NCI-H774 (cell line): ENCODE measurements at places on chromosomes 13 and 19.

- no peak for DNase-seq
Observed at GRCh38 chr19:32555786-32556185, 25.2 kb upstream of the PDCD5 start.

GRCh38 chr19:17534767-17535166 is 20.7 kb upstream of the COLGALT1 start:
- DNase-seq, result no peak

- no peak for DNase-seq
Observed at GRCh38 chr13:26571518-26571917, 14.0 kb downstream of the WASF3 start.

DNA sequence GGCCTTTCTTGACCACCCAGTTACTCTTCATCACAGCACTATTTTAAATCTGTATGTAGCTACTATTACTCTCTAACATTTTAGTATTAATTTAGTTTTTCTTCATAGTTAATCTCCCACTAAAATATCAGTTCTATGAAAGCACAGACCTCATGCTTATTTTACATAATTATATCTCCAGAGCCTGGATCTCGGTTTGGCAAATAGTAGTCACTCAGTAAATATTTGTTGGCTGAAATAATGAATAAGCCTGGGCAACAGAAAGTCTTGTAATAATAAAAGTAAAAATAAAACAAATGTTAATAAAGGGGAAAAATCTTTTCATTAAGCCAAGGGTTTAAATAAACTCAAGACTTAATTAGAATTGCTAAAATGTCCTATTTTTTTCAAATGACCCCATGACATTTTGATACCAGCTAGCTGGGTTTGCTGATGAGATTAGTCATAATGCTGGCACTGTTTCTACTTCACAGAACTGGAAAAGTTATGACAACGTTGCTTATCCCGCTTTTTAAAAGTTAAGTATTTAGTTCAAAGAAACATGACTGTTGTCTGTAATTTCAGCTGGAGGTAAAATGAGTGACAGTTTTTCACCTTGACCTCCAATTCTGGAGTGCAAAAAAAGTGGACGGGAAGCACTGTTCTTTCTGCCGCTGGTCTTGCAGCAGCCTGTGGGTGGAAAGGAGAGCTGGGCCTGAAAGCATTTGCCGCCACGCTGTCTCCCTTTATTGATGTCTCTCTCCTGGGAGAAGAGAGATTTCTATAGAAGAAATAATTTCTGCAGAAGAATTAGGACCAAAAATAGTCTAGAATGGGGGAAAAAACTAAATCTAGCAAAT is 85.2 kb upstream of the SPATA13 start:
- DNase-seq, result no peak

DNA sequence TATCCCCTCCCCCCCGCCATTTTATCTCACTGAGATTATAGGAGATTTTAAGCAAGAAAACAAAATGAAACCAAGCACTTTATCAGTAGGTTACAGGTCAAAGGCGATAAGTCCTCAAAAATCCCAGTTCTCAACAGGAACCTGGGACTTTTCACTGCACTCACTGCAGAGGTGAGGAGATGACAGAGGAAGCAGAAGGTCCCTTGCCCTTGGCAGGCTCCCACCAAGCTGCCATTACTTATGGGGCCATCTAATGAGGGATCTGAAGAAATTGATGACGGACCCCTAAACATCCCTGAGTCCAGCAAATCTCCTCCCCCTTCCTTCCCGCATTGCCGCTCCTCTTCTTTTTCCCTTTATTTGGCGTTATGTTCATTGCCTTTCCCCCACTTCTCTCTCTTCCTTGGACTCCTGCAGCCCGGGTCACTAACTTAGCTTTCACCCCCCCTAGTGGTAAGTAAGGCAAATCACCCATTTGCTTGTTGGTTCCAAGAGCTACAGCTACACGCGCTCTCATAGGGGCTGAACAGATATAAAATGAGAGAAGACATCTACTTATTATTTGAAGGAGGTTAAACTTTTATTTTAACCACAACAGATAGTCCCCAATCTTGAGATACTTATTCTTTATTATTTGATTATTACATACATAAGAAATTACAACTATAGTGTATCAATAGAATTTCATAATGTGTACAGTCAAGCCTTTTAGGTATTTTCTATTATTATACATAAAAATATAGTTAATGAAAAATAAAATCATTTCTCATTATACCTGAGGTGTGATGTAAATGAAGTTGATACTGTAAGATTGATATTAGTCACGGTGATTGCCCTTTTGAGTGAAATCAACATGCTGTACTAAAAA is 52.0 kb upstream of the ARGLU1 start:
- DNase-seq, result peak; percentile 66

GRCh38 chr13:96958286-96958891 is 35.9 kb downstream of the OXGR1 start:
- peak; percentile 25 for DNase-seq

DNA sequence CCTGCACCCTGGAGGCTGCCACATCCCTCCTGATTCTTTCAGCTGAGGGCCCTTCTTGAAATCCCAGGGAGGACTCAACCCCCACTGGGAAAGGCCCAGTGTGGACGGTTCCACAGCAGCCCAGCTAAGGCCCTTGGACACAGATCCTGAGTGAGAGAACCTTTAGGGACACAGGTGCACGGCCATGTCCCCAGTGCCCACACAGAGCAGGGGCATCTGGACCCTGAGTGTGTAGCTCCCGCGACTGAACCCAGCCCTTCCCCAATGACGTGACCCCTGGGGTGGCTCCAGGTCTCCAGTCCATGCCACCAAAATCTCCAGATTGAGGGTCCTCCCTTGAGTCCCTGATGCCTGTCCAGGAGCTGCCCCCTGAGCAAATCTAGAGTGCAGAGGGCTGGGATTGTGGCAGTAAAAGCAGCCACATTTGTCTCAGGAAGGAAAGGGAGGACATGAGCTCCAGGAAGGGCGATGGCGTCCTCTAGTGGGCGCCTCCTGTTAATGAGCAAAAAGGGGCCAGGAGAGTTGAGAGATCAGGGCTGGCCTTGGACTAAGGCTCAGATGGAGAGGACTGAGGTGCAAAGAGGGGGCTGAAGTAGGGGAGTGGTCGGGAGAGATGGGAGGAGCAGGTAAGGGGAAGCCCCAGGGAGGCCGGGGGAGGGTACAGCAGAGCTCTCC is 6.9 kb upstream of the CEACAM5 start:
- DNase-seq, result peak; percentile 3

DNA sequence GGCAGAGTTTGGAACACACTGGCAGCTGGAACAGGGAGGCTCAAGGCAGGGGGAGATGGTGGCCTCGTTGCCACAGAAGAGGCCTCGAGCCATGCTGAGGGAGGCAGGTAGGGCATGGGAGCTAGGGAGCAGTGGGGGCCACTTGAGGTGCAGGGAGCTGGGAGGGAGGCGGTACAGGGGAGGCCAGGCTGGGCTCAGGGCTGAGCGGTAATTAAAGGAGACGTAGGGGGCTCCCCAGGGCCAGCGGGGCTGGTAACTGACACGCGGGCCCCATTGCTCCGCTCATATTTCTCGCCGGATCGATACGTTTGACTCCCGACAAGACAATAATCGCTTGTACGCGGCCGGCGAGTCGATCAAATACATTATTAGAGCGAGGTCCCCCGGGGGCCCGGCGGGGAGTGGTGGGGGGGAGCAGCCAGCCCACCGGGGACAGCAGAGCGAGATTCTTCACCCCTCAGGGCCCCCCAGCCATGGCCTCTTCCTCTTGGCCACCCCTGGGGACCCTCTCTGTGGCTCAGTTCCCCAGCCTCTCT is 2.4 kb upstream of the POU2F2 start:
- DNase-seq, result no peak

GRCh38 chr13:74795526-74795925 is 661.3 kb upstream of the KLF12 start:
- no peak for DNase-seq

- peak; percentile 1 for DNase-seq
Observed at GRCh38 chr13:40895227-40896184, 106.1 kb downstream of the SLC25A15 start.

DNA sequence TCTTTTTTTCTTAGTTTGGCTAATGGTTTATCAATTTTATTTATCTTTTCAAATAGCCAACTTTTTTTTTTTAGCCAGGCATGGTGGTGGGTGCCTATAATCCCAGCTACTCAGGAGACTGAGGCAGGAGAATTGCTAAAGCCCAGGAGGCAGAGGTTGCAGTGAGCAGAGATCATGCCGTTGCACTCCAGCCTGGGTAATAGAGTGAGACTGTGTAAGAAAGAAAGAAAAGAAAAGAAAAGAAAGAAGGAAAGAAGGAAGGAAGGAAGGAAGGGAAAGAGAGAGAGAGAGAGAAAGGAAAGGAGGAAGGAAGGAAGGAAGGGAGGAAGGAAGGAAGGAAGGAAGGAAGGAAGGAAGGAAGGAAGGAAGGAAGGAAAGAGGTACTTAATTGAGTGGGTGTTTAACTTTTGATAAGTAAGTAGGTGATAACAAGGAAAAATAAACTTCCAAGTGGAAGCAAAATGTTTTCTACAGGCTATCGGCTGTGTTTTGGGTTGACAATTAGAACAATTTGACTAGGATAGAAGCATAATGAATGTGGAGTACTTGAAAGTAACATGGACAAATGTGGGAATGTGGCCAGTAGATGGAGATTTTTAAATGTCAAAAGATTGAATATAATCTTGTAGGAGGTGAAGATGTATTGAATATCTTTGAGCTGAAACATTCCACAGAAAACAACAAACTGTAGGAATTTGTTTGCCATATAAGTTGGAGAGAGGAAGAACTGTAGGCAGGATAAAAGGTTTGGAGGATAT is 62.8 kb upstream of the MYO16 start:
- no peak for DNase-seq

DNA sequence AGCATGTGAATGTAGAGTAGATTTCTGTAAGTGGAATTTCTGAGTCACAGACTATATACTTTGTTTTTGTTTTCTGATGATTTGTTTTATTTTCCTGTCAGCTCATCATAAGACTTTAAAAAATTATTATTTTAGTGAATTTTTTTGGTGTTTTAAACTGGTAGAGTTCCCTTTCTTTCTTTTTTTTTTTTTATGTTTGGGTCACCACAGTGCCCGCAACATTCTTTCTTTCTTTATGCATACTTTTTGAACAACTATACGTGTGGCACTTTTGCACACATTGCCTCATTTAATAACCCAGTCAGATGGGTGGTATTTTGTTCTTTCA is 46.0 kb downstream of the WDFY2 start:
- no peak for DNase-seq

- DNase-seq, result peak; percentile 58
Observed at GRCh38 chr19:48090281-48090802, 20.3 kb downstream of the PLA2G4C start.
